NCI-H526 (cell line): ENCODE measurements at places on chromosomes 11 and 22.

DNA sequence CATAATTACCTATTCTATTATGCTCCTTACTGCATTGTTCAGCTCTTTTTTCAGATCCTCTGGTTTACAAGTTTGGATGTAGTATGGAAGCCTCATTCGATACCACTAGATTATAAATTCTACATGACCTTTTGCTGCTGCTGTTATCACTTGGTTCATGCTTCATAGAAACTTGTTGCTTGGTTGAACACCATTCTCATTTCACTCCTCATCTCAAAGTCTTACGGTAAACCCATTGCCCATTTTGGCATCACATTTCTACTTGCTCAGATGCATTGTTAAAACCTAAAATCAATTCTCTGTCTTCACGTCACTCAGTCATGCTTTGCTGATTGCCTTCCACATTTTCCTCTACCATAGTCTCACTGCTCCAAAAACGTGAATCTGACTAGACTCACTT lies 155.5 kb upstream of the DDI1 start:
- DNase-seq: no peak

GRCh38 chr11:132692891-132693290 lies 839.4 kb downstream of the OPCML start:
- peak; percentile 66 for DNase-seq

DNA sequence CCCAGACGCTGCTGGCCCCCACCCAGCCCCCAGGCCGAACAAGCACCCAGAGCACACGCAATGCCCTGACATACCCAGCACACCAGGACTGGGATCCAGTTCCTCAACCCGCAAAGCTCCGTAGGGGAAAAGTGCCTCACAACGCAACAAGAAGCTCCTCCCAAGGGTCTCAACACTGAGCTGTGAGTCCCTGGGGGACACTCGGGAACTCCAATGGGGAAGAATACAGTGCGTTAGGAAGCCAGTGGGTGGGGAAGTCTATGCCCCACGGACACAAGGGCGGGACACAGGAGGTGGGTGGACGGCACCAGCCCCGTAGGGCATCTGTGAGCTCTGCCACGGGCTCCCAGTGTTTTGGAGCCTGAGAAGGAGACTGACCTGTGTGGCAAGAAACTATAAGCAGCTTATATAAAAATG lies 1.6 kb downstream of the DEAF1 start:
- no peak for DNase-seq

DNA sequence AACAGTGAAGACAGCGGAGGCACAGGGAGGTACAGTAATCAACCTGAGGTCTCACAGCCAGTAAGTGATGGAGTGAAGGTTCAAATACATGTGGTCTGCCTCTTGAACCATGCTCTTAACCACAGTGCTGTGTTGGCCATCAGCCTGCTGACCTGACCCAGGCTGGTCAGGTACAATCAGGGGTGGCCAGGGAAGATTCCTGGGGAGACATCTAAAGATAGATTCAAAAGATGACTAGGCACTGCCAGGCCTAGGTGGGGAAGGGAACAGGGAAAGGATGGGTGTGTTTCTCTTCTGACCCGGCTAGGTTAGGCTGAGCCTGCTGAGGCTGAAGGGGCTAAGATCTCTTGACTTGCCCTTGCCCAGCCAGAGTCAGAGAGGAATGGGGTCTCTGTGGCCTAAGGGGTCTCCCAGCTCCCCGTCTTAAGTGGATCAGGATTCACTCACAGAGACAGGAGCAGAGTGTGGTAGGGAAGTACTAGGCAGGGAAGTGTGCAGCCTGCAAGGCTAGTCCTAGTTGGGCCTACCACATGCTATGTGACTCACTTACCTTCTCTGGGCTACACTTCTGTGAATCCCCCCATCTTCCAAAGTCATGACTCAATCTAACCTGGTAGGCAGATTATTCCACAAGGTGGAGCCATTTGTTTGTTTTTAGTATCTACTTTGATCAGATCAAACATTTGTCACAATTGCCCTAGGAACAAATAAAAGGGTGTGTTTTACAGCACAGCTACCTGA lies 10.4 kb upstream of the SREBF2 start:
- DNase-seq: no peak

- no peak for DNase-seq
Measured at GRCh38 chr11:19080579-19080993, 20.1 kb upstream of the MRGPRX2 start.

GRCh38 chr11:40421208-40421981 lies 1038.1 kb downstream of the LRRC4C start:
- DNase-seq: no peak

- DNase-seq: peak; percentile 91
Measured at GRCh38 chr11:118635237-118635591, 27.8 kb downstream of the PHLDB1 start.

DNA sequence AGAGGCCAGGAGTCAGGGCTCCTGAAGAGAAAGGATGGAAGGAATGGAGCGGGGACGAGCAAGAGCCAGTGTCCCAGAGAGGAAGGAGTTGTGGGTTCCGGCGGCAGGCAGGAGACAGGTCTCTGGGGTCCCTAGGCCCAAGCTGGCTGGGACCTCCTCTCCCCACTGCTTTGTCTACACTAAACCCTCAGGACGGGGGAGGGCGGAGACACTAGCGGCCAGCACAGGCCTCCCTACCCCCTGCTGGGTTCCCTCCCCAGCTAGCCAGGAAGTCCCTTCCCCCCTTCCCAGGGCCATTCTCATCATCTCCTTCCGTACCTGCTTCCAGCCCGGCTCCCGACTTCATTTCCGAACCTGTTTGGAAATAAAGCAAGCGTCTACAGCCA lies 79.5 kb downstream of the ST3GAL4 start:
- no peak for DNase-seq

DNA sequence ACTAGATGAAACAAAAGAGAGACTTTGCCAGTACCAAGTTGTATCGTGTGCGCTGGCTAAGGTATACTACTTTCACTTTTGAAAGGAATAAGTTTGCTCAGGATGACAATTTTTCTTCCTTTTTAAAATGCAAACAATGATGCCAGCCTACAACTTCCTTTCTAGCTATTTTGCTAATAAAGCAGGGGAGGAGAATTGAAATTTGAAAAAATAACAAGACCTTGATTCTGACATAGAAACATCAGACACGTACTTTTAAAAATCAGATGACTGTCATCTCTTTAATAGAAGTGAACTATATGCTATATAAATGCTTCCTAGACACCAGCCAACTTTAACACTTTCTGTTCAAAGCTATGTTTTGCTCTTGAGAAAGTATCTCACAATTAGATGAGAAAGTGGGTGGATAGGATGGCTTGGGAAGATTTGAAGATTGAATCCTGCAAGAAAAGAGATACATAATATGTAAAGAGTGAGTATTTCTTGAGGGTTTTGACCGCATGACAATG lies 41.7 kb upstream of the BLID start:
- no peak for DNase-seq

DNA sequence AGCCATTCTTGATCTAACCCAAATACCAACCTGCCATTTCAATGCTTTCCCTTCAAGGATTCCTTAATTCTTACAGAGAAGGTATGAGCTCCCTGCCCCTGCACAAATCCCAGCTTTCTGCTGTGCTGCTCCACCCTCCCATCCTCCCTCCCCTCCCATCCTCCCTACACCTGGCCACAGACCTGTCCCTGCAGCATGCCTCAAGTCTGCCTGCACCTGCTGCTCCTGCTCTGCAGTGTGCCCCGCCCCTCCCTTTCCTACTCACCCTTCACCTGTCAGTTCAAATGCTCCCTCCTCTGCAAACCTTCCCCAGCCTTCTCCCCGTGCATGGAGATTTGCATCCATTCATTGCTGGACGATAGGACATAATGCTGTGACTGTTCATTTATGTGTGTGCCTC lies 139.9 kb upstream of the NARS2 start:
- DNase-seq: peak; percentile 96

GRCh38 chr22:45280587-45280980 lies 4.2 kb upstream of the UPK3A start:
- no peak for DNase-seq
